ENCODE measurements at places on chromosomes 3 and 15.

GRCh38 chr3:126540951-126541627, 17.1 kb downstream of the CHST13 start:
- no peak for DNase-seq

- no peak for DNase-seq
Observed at GRCh38 chr3:131224886-131225550, 156.6 kb upstream of the NUDT16 start.

DNA sequence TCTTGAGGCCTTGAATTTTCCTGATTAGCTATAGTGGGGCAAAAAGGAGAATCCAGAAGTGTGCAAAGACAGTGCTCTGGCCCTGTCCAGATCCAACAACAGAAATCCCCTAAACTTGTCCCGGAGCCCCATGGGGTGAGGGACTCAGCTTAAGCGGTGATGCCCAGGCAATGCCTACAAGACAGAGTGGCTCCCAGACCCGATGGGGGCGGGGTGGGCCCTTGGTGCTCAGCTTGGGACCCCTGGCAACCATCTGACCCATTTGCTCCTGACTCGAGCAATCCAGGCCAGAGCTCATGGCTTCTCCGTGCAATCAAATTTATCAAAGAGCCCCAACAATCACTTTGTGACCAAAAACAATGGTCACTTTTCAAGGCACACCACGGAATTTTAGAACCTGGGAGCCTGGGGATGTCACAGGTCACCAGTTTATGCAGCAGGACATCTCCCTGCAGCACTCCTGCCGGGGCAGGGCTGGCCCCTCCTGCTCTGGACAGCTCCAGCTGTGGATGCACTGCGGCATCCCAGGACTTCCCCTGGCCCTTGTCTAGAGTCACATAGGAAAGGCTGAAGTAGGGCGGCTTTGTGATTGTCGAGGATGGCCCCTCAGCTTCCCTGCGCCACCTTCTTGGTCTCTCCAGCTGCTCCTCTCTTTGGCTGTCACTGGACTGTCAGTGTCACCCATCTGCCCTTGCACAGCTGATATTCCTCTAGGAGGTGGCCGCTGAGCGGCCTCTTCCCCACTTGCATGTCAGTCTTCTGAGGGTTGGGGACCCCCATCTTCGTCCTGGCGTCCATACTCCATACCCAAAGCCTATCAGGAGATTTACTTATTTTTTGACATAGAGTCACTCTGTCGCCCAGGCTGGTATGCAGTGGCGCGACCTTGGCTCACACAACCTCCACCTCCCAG, 28.4 kb downstream of the RGMA start:
- no peak for DNase-seq

DNA sequence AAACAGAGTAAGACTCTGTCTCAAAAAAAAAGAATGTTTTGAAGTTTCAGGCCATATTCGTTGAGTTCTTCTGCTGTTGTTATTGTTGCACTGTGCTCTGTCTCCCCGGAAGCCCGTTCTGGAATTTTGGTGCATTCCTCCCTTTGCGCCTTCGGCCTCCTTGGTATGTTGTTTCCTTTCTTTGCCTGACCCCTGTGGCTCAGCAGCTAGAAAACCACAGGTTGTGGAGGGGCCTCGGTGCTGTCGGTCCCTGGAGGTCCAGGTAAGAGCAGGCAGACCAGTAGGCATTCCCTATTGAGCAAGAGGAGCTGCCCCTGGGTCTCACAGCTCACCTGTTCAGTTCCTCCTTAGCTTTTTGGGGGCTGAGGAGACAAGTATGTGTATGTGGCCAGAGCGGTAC, 51.0 kb upstream of the DLG1 start:
- DNase-seq, result no peak

GRCh38 chr3:72127844-72128243, 342.9 kb upstream of the PROK2 start:
- DNase-seq, result no peak

DNA sequence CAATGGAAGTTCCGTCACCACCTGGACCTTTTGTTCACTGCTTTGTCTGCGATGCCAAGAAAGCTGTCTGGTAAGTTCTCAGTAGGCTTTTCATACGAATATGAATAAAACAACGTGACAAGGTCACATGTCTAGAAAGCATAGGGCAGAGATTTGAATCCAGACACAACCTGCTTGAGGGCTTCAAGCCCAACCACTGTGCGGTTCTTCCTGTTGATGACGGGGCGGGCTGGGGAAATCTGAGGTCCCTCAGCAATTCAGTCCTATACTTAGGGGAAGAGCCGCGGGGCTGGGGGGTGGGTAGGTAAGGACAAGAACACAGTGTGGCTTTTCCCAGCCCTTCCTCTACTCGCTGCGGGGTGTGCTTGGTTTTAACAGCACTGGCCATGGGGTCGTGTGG, 32.4 kb upstream of the SMAD3 start:
- DNase-seq, result no peak

DNA sequence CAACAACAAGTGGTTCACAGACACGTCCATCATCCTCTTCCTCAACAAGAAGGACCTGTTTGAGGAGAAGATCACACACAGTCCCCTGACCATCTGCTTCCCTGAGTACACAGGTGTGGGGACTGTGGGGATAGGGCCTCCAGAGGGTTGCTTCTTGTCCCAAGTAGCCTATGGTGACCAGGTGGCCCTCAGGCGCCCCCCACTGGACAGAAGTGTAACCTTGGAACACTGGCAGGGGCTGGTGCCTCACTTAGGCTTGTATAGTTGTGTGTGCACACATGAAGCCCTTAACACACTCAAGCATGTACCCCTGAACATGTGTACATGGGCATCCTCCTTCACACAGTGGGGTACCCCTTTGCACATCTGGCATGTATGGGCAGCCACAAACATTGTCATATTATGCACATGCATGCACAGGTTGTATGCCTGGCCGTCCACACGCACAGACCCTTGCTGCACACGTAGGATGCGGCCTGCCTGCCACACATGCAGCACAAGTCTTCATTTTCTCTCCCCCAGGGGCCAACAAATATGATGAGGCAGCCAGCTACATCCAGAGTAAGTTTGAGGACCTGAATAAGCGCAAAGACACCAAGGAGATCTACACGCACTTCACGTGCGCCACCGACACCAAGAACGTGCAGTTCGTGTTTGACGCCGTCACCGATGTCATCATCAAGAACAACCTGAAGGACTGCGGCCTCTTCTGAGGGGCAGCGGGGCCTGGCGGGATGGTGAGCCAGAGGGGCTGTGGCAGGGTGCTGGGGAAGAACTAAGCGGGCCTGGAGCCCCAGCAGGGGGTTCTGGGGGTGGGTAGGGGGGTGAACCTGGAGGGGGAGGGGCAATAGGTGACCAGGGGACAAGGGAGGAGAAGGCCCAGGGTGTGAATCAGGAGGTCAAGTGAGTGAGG, 11.7 kb upstream of the SEMA3B start:
- no peak for DNase-seq

- no peak for DNase-seq
Observed at GRCh38 chr3:52286777-52287110, 884 bp upstream of the GLYCTK start.

All from D721Med (cell line).